ENCODE measurements at places on chromosomes 4 and X.

- no peak for DNase-seq
These were observed 41.6 kb downstream of the EVC start for GRCh38 chr4:5752376-5753184.

GRCh38 chr4:119103263-119103662, 32.4 kb upstream of the MYOZ2 start:
- DNase-seq = no peak

DNA sequence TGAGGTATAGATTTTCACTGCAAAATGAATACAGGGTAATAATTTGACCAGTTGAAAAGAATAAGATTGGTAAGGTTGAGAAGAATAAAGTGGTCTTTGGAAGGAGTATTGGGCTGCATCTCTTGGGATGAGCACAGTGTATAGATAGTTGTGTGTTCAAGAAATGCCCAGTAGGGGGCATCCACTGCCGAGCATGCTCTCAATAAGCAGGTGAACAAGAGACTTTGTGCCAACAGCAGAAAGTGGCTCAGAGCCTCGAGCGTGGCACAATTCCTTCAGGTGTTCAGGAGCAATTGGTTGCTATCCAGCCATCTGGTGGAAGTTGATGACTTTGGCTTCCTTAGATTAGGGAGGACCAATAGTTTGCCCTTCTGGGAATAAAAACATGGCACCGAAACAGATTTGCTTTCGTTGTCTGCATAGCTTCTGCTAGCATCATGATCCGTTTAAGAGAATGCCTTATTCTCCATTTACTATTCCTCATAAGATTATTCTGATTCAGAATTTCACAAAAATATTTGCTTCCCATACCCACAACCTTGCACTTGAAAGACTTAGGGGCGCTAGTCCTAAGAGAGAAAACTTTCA, 258.1 kb upstream of the NEIL3 start:
- DNase-seq = no peak

DNA sequence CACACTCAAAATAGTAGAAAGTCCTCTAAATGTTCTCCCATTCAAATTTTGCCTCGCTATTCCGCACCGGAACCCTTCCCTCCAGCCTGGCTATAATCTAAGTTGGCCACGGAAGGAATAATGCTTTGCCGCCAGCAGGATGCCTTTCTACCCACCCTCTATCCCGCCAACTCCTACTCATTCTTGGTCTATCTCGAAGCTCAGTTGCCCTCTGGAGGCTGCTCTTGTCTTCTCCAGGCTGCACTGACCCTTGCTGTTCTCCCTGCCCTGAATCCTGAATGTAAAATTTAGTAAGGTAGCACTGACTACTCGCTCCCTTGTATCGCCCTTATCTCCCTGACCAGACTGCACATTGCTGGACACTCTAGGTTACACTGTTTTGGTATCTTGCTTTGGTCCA, 212.4 kb downstream of the MGST2 start:
- no peak for DNase-seq

DNA sequence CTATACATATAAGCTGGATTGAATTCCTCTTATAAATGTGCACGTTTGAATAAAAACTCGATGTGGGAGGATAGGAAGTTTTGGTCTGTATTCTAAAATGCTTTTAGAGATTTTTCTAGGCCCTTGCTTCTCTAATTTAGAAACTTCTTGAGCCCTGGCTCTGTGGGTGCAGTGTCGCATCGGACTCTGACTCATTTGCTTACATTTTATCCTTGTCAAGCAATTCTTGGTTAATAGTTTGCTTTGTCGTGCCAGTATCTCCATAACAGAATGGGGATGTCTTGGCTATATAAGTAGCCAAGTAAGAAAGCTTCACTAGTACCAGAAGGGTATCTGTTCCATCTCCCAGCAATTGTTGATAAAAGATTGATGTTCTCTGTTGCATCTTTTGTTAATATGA, 10.7 kb downstream of the SGMS2 start:
- no peak for DNase-seq

DNA sequence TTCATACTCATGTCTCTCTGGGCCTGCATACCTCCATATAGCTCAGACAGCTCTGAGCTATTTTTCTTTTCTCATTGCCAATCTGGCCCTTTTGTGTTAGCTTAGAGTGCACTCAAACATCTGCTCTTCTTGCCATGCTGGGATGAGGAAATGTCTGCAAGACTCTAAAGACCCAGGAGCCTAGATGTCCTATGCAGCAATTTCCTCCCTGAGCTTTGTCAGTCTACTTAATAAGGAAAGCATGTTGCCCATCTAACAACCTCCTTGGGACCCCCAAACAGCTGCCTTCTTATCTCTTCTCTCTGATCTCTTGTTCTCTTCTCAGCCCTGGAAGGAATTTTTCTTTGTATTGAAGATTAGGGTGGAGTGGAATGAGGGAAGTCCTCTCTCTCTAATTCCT, 69.2 kb downstream of the UCHL1 start:
- DNase-seq = no peak

- no peak for DNase-seq
These were observed 633.5 kb upstream of the FAT1 start for GRCh38 chr4:187357045-187357643.

DNA sequence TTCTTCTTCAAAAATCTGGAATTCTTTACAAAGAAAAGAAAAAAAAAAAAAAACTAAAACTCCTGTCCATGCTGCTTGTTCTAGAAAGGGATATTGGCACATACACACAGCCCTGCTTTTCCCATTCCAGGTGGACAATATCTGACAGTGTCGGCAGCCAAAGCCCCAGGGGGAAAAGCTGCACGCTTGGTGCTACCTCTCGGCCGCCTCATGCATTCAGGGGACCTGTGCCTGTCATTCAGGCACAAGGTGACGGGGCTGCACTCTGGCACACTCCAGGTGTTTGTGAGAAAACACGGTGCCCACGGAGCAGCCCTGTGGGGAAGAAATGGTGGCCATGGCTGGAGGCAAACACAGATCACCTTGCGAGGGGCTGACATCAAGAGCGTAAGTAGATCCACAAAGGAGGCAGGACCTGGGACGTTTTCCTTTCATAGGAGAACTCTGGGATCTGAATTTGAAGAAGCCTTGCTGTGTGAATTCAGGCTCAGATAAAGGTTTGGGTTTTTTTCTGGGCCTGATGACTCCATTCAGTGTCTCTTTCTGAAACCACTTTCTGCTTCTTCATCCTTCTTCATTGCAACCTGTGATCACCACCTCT, 71.9 kb downstream of the NPNT start:
- no peak for DNase-seq

- no peak for DNase-seq
These were observed 420.9 kb upstream of the INTU start for GRCh38 chr4:127211650-127212560.

DNA sequence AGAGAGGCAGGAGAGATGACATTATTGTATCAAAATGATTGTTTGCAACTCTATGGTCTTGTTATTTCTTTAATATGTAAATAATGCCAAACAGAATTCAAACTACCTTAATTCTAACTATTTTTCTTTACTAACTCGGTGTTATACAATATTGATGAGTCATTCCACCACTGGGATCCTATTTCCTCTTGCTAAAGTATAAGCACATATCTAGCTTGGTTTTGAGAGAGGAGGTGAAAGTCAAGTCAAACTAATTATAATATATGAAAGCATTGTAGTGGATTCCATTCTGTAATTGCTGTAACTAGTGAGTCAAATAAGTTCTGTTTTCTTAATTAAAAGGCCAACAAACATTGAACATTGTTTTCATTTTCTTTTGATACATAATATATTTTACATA, 837.6 kb downstream of the PDHA2 start:
- DNase-seq = no peak

GRCh38 chrX:129769467-129770154, 10.1 kb upstream of the SASH3 start:
- no peak for DNase-seq

DNA sequence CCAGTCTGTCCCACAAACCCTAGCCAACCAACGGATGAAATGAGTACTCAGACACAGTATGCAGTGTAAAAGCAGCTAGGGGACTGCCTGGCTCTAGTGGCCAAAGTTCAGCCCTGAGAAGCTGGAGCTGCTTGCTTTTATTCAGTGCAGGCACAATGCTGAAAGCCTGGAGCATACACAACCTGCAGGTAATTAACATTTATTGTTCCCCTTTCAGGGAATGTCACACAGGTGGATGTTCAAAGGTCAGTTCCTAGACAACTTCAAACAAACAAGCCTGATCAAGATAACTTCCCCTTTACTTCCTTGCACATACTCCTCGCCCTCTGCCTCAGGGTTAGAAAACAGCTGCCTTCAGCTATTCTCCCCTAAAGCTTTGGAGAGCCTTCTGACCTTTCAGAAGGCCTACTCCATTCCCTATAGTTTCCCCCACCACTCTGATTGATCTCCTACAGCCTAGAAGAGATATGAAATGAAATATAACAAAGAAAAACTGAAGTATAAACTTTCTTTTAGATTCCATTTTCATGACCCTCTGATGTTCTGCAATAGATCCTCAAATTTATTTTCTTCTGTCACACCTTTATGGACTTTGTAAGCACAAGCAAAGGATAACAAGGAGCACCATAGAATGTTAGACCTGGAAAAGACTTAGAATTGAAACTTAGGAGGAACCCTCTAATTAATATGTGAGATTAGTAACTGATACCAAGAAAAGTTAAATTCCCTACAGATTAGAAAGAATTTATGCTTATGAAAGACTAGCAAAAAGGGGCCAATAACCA, 6.8 kb upstream of the DCAF8L1 start:
- DNase-seq = no peak

GRCh38 chrX:30795981-30796958, 92.8 kb downstream of the TAB3 start:
- no peak for DNase-seq

Data from omental fat pad (tissue), 4 donors.